ENCODE measurements at places on chromosomes 3 and 15.

DNA sequence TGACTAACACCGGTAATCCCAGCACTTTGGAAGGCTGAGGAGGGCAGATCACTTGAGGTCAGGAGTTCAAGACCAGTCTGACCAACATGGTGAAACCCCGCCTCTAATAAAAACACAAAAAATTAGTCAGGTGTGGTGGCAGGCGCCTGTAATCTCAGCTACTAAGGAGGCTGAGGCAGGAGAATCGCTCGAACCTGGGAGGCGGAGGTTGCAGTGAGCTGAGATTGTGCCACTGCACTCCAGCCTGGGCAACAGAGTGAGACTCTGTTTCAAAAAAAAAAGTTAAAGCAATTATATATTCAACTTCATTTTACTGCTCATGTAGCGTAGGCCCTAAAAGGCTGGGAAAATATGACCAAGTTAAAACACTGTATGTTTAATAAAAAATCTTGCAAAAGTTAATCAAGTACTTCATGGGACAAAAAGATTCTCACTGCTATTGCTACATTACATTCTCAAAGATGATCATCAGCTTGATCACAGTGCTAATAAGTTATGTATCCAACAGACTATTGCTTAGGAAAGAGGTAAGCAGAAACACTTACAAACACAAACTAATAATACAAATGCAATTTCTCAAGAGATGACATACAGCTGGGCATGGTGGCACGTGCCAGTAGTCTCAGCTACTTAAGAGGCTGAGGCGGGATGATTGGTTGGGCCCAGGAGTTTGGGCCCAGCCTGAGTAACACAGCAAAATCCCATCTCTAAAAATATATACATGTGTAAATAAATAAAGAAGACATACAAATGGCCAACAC lies 2.7 kb downstream of the COPS2 start:
- no peak for DNase-seq

- no peak for DNase-seq
These were observed 22.3 kb upstream of the ANP32A start for GRCh38 chr15:68842958-68843357.

DNA sequence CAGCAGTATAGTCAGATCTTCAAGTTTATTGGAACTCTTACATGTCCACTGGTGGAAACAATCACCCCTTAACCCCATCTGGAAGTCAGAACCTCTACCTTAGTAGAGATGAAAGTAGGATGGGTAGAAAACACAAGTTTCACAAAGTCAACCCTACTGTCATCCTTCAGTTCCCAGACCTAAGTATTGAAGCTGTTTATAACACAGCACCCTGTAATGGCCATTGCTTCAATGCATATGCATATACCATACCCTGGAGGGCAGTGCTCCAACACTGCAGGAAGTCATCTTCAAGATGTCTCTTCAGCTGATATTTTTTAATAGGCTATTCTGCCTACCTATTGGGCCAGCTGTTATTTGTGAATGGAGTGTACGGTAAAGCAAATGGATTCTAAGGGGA lies 241.3 kb downstream of the UBE2E2 start:
- DNase-seq = no peak

DNA sequence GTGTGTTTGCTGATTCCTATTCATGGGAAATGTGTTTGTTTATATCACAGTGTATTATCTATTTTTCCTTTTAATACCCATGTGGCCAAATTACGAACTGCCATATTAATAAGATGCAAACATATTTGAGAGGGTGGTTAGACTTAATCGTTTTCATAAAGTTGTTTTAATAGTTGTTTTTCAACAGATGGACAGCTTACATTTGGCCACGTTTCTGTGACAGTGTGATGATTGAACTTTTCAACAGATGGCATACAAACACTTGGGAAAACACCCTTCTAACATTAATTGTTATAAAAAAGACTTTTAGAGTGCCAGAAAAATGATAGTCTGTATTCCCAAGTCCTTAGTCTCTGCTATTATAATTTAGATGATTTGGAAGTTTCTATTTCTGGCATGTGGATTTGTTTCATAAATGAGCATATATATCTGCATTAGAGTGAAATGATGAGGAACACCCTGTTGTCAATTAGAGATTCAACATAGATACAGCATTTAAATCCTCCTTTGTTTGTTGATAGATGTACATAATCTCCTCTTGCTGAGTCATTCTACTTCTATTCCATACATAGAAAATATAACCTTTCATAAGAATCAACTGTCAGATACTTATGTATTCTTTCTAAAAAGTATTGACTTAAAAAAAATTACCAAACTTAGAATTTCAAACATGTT lies 13.1 kb downstream of the PLAAT1 start:
- DNase-seq = no peak

DNA sequence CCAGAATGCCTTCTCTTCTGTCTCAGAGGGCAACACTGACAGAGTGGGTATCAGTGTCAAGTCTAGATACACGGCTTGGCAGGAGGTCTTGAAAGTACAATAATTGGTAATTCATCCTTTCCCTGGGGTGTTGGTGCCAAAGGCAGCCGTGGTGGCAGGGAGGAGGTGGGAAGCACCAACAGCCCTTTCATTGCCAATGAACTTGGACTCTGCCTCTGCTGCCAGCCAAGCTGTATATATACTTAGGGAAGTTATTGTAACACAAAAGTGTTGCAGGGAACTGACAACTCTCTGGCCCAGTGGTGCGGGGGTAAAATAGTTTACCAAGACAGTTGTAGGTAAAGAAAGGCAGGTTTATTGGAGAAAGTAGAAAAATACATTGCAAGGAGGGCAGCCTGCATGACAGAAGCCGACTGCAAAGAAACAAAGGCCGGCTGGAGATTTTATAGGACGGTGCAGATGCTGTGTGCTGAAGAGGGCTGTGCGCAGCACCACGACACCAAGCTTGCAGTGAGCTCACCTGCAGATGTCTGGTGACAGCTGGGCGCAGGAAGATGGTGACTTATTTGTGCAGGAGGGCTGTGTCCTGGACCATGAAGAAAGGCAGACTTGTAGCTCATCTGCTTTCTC lies 4.0 kb upstream of the FAM3D start:
- DNase-seq = no peak
